ENCODE measurements at places on chromosomes 11 and 22. TPM values are rescaled to one million over a fixed set of nuclear protein-coding genes. Genes with fewer than 3 reads are reported as not detected.

Gene DMC1
- total RNA-seq, result 0.54 TPM

Gene SYT12
- not detected for total RNA-seq

Gene TBX10
- total RNA-seq, result not detected

GRCh38 chr11:123419731-123420452, 10.2 kb upstream of the GRAMD1B start:
- DNase-seq, result no peak

DNA sequence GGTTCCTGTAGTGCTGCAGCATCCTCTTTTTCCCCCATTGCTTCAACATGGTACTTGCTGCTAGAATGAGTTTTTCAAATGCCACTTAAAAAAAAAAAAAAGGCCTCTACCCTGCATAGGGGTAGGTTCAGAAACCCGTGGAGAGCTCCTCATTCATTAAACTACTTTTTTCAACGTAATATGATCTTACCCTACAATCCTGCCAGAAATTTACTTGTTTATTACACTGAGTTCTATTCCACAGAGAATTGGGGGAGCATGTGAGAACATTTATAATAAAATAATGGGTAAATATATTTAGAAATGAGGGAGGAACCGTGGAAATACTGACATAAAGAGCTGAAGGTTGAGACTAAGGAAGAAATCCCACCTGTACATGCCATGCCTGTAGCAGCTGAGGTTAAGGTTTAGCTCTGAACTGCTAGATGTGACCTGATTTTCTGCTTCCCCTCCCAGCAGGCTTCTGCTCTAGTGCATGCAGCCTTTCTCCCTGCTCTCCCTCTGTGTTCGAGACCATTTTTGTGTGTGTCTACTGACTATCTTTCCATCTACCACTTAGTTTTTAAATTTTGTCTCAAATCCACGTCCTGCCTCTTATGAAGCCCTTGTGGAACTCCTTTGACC, 225.7 kb downstream of the DDX10 start:
- DNase-seq, result no peak

Gene MS4A6A
- 14.7 TPM for total RNA-seq

DNA sequence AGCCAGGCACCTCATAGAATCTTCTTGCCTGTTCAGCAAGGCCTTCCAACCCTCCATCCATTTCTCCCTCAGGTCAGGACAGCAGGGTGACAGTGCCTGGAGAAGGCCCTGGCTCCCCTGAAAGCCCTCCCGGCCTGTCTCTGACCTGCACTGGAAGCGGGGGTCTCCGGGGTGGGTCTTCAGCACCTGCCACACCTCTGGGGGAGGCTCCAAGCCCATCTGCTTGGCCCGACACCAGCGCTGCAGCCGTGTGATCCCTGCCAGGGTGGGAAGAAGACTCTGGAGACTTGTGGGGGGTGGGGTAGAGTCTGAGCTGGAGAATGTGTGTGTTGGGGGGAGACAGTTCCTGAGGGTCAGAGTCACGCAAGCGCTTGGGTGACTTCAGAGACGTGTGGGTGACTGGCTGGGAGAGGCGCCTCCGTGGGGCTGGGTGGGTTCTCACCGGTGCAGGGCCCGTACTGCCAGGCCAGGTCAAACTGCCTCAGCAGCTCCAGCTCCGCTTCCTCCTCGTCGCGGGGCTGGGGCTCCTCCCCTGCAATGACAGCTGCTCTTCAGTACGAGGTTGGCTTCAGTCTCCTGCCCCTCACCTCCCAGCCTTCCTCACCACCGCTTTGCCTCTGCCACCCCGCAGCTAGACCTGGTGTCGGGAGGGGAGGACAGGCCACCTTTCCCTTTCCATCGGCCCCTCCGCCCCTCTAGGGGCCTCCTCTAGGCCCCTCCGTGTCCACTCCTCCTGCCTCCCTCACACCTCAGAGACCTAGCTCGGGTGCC, 615 bp downstream of the POLD4 start:
- DNase-seq, result no peak

Measured in psoas muscle (tissue), 8 donors.